ENCODE measurements at places on chromosomes 2 and 18. TPM values are rescaled to one million over a fixed set of nuclear protein-coding genes. Genes with fewer than 3 reads are reported as not detected.

DNA sequence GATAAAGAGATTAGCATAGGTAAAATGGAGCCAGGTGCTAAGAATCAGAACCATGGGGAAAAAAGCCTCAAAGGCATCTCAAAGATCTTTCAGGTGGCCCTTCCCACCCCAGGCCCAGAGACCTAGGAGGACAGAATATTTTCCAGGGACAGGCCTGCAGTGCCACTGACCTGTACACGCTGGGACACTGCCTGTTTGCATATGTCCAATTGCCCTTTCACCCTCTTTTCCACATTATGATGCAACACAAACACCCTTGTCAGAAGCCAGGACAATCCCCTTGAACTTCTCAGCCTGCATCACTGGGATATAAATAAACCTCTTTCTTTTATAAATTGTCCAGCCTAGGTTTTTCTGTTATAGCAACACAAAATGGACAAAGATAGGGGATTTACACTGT is 419.1 kb downstream of the TRIB2 start:
- H3K27me3 ChIP-seq = no peaks in the 10 kb centered on the region
- H3K27ac ChIP-seq = no peak overlapping the region
- H3K4me1 ChIP-seq = no peaks in the 10 kb centered on the region
- DNase-seq = no peak

DNA sequence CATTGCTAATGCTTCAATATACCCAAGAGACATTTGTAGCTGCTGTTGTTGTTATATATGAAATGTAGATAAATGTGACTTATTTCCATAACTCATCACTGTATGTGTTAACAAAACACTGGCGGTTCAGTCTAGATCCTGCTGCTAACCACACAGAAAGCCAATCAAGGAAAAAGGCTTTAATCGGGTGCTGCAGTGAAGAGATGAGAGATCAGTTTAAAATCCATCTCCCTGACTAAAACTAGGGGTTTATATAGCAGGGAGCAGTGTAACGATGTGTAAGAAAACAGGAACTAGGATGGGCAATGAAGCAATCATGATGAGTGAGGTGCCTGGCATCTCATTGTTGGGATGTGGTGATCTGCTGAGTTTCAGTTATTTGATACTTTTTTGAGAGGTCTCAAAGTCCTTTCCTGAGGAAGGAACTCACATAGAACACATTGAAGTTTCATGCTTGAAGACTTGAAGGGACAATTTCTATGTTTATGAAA is 677.7 kb upstream of the CDH7 start:
- H3K4me3 ChIP-seq = no peak overlapping the region
- H3K27ac ChIP-seq = no peak overlapping the region
- no peaks in the 10 kb centered on the region for H3K27me3 ChIP-seq
- no peaks in the 10 kb centered on the region for H3K4me1 ChIP-seq

DNA sequence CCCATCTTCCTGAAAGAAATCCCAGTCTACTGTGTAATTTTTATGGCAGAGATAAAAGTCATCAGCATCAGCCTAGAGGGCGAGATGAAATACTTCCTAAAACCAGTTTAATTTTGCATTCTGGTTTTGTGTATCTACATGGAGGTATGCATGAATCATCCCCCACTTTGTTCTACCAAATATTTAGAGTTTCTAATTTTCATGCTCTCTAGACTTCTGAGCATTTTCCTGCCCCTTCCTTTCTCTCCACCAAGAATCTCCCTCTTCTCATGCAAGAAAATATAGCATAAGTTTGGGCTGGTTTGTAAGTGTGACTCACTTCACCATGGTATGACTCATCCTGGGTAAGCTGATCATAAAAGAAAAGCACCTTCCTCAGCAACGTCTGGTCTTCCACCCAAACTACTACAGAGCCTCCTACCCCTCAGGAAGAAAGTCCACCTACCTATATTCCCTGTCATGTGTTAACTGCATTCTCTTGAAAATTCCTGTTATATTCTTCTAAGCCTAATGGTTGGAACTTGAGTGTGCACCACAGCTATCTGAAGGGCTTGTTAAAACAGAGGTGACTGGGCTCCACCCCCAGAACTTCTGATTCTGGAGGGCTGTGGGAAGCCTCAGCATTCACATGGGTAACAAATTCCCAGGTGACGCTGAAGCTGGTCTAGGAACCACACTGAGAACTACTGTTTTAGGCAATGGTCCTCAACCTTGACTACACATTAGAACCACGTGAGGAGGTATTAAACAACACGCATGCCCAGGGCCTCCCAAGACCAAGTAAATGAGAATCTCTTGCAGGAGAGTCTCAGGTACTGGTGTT is 37.4 kb upstream of the RAPGEF4 start:
- no peak overlapping the region for H3K27ac ChIP-seq
- no peak overlapping the region for H3K4me3 ChIP-seq
- no peaks in the 10 kb centered on the region for H3K4me1 ChIP-seq
- 0 out of 2 replicates have a peak, but pooled peaks cover 2% of the 10 kb centered on the region for H3K27me3 ChIP-seq
- no peak for DNase-seq

DNA sequence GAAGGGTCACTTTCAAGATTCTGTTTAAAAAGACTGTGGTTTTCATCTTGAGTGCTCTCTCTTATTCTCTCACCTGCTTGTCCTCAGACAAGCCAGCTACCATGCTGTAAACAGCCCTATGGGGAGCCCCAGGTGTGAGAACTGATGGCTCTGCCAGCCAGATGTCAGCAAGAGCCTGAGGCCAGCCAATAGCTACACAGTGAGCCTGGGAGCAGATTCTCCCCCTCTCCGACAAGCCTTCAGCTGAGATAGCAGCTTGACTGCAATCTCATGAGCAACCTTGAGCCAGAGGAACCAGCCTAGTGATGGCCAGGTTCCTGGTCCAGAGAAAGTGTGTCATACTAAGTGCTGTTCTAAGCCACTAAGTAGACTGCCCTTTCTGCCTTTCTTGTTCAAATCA is 272.1 kb downstream of the NAPG start:
- no peak overlapping the region for H3K4me3 ChIP-seq
- H3K27me3 ChIP-seq = no peaks in the 10 kb centered on the region
- H3K27ac ChIP-seq = no peak overlapping the region
- no peaks in the 10 kb centered on the region for H3K4me1 ChIP-seq

DNA sequence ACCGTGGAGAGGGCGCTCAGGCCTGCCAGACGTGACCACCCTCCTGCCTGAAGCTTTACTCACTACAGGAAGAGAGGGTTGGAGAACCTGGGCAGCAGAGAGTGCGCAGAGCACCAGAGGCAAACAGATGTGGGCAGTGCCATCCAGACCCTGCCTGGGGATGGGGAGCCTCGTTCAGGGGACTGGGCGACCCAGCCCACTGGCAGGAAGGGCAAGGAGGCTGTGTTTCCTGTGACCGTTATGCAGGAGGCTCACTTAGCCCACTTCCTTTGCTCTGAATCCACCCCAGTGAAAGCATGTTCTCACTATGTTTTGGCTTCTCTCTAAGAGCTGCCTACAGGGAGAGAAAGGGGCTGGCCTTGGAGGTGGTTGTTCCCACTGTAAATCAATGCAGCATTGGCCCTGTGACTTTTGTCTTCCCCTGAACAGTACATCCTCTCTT is 23.0 kb upstream of the ACKR3 start:
- H3K4me1 ChIP-seq = no peaks in the 10 kb centered on the region
- no peak for DNase-seq
- H3K4me3 ChIP-seq = no peak overlapping the region
- H3K27me3 ChIP-seq = peaks cover 33% of the 10 kb centered on the region
- no peaks in the 10 kb centered on the region for H3K36me3 ChIP-seq
- H3K27ac ChIP-seq = no peak overlapping the region

DNA sequence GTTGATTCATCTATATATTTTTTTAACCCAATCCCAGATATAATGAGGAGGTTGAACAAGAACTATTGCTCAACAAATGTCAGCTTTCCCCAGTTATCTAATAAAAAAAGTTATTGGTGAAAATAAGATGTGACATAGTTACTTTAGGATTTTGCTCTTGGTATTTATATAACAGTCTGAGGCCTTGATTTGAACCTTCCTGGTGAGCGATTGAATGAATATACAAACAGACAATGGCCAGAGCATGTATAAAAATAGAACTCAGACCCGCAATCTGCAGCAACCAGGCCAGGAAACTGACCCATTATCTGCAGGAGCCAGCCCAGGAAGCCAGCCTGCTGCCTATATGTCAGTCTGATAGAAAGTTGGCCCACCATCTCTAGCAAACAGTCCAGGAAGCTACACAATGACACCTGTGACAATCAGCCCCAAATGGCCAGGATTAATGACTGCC is 81.6 kb downstream of the HS6ST1 start:
- peaks cover 30% of the 10 kb centered on the region for H3K4me1 ChIP-seq
- H3K36me3 ChIP-seq = no peaks in the 10 kb centered on the region
- no peak overlapping the region for H3K4me3 ChIP-seq
- no peak for DNase-seq
- H3K27me3 ChIP-seq = no peaks in the 10 kb centered on the region
- no peak overlapping the region for H3K27ac ChIP-seq

GRCh38 chr2:64768491-64769005 is 114.8 kb upstream of the SERTAD2 start:
- no peak for DNase-seq
- no peaks in the 10 kb centered on the region for H3K36me3 ChIP-seq
- peaks cover 66% of the 10 kb centered on the region for H3K27me3 ChIP-seq
- no peak overlapping the region for H3K27ac ChIP-seq
- peak overlapping the region; percentile 75 for H3K4me3 ChIP-seq

DNA sequence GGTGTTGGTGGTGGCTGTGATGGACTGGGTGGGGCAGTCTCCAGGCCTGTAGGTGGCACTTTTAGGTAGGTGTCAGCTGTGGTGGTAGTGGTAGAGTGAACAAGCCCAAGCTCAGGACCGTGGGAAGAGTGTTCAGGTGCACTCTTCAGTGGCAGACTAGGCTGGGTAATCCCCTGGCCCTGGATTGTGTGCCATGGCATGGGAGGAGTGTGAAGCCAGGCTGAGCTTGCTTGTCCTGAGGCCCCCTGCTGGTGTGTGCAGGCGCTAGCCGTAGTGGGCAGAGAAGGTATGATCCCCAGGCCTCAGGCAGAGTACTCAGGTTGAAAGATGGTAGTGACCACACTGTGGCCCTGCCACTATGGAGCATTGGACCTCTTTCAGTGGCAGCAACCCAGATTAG is 850.3 kb downstream of the DSC3 start:
- no peaks in the 10 kb centered on the region for H3K27me3 ChIP-seq
- DNase-seq = peak; percentile 5
- H3K4me3 ChIP-seq = no peak overlapping the region
- H3K4me1 ChIP-seq = no peaks in the 10 kb centered on the region
- no peaks in the 10 kb centered on the region for H3K36me3 ChIP-seq

DNA sequence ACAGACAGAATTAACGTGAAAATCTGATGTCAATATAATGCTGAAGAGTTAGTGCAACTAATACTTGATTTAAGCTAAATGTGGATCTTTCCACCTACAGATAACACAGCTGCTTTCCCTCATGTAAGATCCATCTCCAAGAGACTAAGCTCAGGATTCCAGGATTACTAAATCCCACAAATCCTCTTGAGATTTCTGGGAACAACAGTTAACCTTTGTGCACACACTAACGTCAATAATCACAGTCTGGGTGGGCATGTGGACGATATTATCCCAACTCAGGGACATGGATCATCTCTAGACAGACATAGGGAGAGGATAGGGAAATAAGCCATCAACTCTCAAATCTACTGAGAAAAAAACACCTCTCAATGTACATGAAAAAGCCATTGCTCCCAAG is 432.6 kb downstream of the SATB2 start:
- H3K4me1 ChIP-seq = no peaks in the 10 kb centered on the region
- H3K27me3 ChIP-seq = no peaks in the 10 kb centered on the region
- no peak overlapping the region for H3K27ac ChIP-seq

GRCh38 chr18:79944746-79945117 is 6.7 kb downstream of the SLC66A2 start:
- H3K4me1 ChIP-seq = peaks cover 84% of the 10 kb centered on the region
- no peak overlapping the region for H3K27ac ChIP-seq
- no peaks in the 10 kb centered on the region for H3K27me3 ChIP-seq
- H3K36me3 ChIP-seq = peaks cover 41% of the 10 kb centered on the region
- H3K4me3 ChIP-seq = no peak overlapping the region
- no peak for DNase-seq

- H3K4me3 ChIP-seq = no peak overlapping the region
- H3K36me3 ChIP-seq = no peaks in the 10 kb centered on the region
- no peak overlapping the region for H3K27ac ChIP-seq
- no peaks in the 10 kb centered on the region for H3K4me1 ChIP-seq
Observed at GRCh38 chr2:209579230-209579749, 155.4 kb downstream of the MAP2 start.

DNA sequence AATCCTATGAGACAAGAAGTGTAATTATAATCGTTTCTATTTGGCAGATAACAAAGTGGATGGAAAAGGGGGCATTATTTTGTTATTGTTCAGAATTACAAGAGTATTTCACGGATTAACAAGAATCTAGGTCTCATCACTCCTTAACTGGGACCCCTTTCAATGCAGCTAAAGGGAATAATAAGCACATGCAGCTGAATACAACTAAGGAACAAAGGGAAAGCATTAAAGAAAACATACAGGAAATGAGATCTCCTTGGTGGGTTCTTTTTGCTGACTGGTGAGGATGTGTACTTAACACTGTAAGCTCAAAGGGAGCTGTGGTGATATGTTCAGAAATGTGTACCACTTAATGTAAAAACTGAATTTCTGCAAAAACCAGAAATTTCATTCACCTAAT is 140.5 kb upstream of the WDSUB1 start:
- no peak for DNase-seq
- H3K4me3 ChIP-seq = no peak overlapping the region
- H3K36me3 ChIP-seq = no peaks in the 10 kb centered on the region
- H3K27ac ChIP-seq = no peak overlapping the region
- no peaks in the 10 kb centered on the region for H3K4me1 ChIP-seq

- H3K4me3 ChIP-seq = no peak overlapping the region
- H3K4me1 ChIP-seq = no peaks in the 10 kb centered on the region
- H3K36me3 ChIP-seq = peaks cover 28% of the 10 kb centered on the region
- no peaks in the 10 kb centered on the region for H3K27me3 ChIP-seq
Observed at GRCh38 chr2:74102516-74102915, 45.2 kb downstream of the BOLA3 start.

DNA sequence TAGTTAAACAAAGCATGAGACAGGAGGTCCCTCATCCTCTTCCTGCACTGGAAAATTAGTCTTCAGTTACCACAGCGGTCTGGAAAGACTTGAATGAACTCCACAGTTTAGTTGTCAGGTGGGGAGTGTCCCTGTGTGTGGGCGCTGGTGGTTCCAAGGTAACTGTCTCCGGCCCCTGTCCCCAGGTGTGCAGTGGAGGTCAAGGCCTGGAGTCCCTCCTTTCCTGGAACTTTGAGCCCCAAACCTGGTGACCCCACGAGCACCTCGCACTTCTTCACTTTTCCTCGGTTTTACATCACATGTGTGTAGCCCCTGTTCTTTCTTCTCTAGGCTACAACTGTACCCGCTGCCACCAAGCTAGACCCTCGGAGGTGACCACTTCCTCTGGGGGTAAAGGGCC is 28.0 kb upstream of the INHBB start:
- DNase-seq = no peak
- peaks cover 25% of the 10 kb centered on the region for H3K4me1 ChIP-seq
- H3K36me3 ChIP-seq = no peaks in the 10 kb centered on the region
- H3K27me3 ChIP-seq = peaks cover 90% of the 10 kb centered on the region
- no peak overlapping the region for H3K4me3 ChIP-seq
- no peak overlapping the region for H3K27ac ChIP-seq

- no peaks in the 10 kb centered on the region for H3K4me1 ChIP-seq
- H3K27me3 ChIP-seq = no peaks in the 10 kb centered on the region
- no peak overlapping the region for H3K27ac ChIP-seq
- no peak overlapping the region for H3K4me3 ChIP-seq
Observed at GRCh38 chr2:60954139-60954538, 63.4 kb upstream of the PEX13 start.

The NEU2 gene
- total RNA-seq = not detected

The TTR gene
- 42.2 TPM for total RNA-seq

The LINC00305 gene
- total RNA-seq = not detected

The FBXO41 gene
- total RNA-seq = 3.0 TPM

The FOSL2 gene
- total RNA-seq = 3.4 TPM

The SLC38A11 gene
- total RNA-seq = 9.2 TPM

The SCYGR6 gene
- total RNA-seq = not detected

The YIPF4 gene
- 39.1 TPM for total RNA-seq

The ANKRD62 gene
- total RNA-seq = not detected

The NETO1 gene
- total RNA-seq = not detected
